ENCODE measurements at places on chromosomes 6 and 20. TPM values are rescaled to one million over a fixed set of nuclear protein-coding genes. Genes with fewer than 3 reads are reported as not detected.

GRCh38 chr6:41970436-41970846, 28.8 kb upstream of the CCND3 start:
- H3K27me3 ChIP-seq: no peaks in the 10 kb centered on the region
- peak overlapping the region; percentile 15 for H3K4me3 ChIP-seq
- peaks cover 36% of the 10 kb centered on the region for H3K4me1 ChIP-seq
- H3K36me3 ChIP-seq: peaks cover 4% of the 10 kb centered on the region
- peak overlapping the region; percentile 93 for H3K27ac ChIP-seq

- no peaks in the 10 kb centered on the region for H3K27me3 ChIP-seq
- H3K4me1 ChIP-seq: no peaks in the 10 kb centered on the region
- no peak overlapping the region for H3K4me3 ChIP-seq
- DNase-seq: no peak
- no peak overlapping the region for H3K27ac ChIP-seq
- no peaks in the 10 kb centered on the region for H3K36me3 ChIP-seq
These were observed 219.8 kb upstream of the EPHA7 start for GRCh38 chr6:93639126-93639525.

- no peaks in the 10 kb centered on the region for H3K36me3 ChIP-seq
- H3K4me3 ChIP-seq: no peak overlapping the region
- no peak for DNase-seq
- no peak overlapping the region for H3K27ac ChIP-seq
- H3K27me3 ChIP-seq: peaks cover 15% of the 10 kb centered on the region
- no peaks in the 10 kb centered on the region for H3K4me1 ChIP-seq
These were observed 47.4 kb upstream of the AFDN start for GRCh38 chr6:167779129-167779992.

DNA sequence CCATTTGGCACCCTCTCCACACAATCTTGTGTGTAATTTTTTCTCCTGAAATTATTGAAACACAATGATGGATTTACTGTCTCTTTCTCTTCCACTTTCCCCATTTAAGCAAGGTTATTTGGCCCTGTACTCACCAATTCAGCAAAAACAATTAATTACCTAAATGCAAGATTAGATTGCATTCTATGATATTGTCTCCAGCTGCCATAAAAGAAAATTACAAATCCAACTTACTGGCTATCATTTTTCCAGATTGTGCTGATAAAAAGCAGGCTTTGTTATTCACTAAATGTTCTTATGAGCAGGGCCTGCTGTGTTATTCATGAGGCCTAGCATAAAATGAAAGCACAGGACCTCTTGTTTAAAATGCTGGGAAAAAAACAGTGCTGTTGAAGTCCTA, 95.8 kb upstream of the IRAK1BP1 start:
- no peaks in the 10 kb centered on the region for H3K4me1 ChIP-seq
- H3K4me3 ChIP-seq: no peak overlapping the region
- no peak for DNase-seq
- no peak overlapping the region for H3K27ac ChIP-seq
- H3K27me3 ChIP-seq: no peaks in the 10 kb centered on the region
- no peaks in the 10 kb centered on the region for H3K36me3 ChIP-seq

- no peak for DNase-seq
- H3K4me1 ChIP-seq: peaks cover 37% of the 10 kb centered on the region
- H3K27ac ChIP-seq: no peak overlapping the region
- no peak overlapping the region for H3K4me3 ChIP-seq
These were observed 9.2 kb downstream of the LY86 start for GRCh38 chr6:6597682-6598081.

GABRR2 gene
- total RNA-seq: 1.0 TPM

CLIC5 gene
- total RNA-seq: 1.3 TPM

IRAK1BP1 gene
- total RNA-seq: 3.0 TPM

COX4I2 gene
- total RNA-seq: not detected

SPO11 gene
- total RNA-seq: not detected

TTK gene
- total RNA-seq: 22.4 TPM

OR2B3 gene
- total RNA-seq: not detected

PI16 gene
- not detected for total RNA-seq
